ENCODE measurements at places on chromosomes 11 and 22. TPM values are rescaled to one million over a fixed set of nuclear protein-coding genes. Genes with fewer than 3 reads are reported as not detected.

Gene WNT7B
- not detected for total RNA-seq

Gene RRM1
- total RNA-seq, result 58.5 TPM

Gene FGF19
- total RNA-seq, result not detected

Gene NCAM1
- 63.7 TPM for total RNA-seq

Gene INPP5J
- total RNA-seq, result not detected

Gene GTSE1
- 3.1 TPM for total RNA-seq

Gene TNNI2
- total RNA-seq, result 2,937 TPM

Gene ZNHIT2
- 4.2 TPM for total RNA-seq

Gene FIBIN
- 42.8 TPM for total RNA-seq

Gene OR10W1
- not detected for total RNA-seq

Gene OR8D4
- under 0.01 TPM for total RNA-seq

Gene JAML
- 6.8 TPM for total RNA-seq

Gene TRIM6
- total RNA-seq, result 1.6 TPM

Gene CALCA
- total RNA-seq, result not detected

All from skeletal muscle tissue (tissue), 5 donors.